ENCODE measurements at places on chromosomes 13 and 19. TPM values are rescaled to one million over a fixed set of nuclear protein-coding genes. Genes with fewer than 3 reads are reported as not detected.
A peak's percentile ranks its signal among the peaks of the same experiment; 100 is the strongest.

DNA sequence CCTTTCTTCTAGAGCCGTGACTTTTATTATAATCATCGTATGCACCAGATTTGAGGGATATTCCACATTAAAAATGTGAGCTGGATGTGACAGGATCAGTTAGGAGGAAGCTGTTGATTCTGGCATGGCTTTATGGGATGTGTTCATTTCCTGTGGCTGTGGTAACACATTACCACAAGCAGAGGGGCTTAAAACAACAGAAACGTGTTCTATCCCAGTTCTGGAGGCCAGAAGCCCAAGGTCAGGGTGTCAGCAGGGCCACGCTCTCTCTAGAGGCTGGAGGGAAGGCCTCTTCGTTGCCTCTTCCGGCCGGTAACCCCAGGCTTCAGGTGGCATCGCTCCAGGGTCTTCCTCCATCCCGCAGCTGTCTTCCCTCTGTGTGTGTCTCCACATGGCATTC, 14.5 kb downstream of the MED25 start:
- no peak overlapping the region for H3K27ac ChIP-seq
- no peaks in the 10 kb centered on the region for H3K4me1 ChIP-seq
- peaks cover 51% of the 10 kb centered on the region for H3K36me3 ChIP-seq
- H3K4me3 ChIP-seq, result no peak overlapping the region
- no peak for DNase-seq
- H3K27me3 ChIP-seq, result no peaks in the 10 kb centered on the region

GRCh38 chr13:110512198-110512740, 49.3 kb downstream of the RAB20 start:
- H3K27me3 ChIP-seq, result no peaks in the 10 kb centered on the region
- DNase-seq, result no peak
- H3K27ac ChIP-seq, result no peak overlapping the region
- no peak overlapping the region for H3K4me3 ChIP-seq

The BLVRB gene
- 118 TPM for total RNA-seq

The TMC4 gene
- total RNA-seq, result 166 TPM

DNA sequence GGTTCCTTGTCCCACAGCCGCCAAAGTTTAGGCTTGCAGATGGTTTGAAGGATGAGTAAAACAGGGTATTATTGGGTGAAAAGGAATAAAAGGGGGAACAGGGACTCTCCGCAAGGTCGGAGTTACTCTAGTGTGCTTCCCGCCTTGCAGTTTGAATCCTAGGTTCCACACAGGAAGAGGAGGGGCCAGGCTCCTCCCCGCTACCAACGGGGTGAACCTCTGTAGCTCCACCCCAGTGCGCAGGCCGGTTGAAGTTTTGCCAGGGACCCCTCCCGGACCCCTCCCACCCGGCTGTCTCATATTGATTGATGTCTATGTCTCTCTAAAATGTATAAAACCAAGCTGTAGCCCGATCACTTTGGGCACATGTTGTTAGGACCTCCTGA, 11.6 kb upstream of the GTF2F2 start:
- H3K4me3 ChIP-seq, result no peak overlapping the region
- no peak for DNase-seq
- no peaks in the 10 kb centered on the region for H3K36me3 ChIP-seq
- H3K27ac ChIP-seq, result no peak overlapping the region
- no peaks in the 10 kb centered on the region for H3K27me3 ChIP-seq

DNA sequence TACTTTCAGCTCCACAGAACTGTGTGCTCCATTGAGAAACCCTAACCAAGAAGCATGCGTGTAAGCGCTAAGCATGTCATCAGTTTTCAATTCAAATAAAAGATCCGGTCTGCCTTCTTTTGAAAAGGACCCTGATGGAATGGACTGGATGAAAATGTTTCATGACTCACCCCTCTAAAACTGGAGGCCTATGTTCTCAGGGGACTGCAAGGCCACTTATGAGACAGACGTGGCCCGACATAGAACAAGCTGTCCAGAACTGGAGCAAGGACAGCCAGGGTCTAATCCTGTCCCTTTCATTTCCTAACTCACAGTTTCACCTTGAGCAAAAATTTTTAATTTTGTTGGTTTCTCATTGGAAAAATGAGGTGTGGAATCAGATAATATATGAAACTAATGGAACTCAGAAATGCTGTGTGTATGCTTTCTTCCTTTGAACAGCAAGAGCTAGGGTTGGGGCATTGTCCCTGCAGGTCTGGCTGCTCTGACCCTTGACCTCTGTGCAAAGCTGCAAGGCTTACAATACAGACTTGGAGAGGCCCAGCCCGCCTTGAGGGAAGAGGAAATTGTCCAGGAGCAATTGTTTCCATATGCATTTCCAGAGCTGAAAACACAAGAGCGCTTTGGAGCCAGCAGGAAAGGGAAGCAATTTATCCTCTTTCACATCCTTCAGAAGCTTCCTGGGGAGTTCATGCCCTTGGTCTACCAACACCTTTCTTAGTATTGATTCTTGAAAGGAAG, 553.4 kb upstream of the KLF12 start:
- H3K27ac ChIP-seq, result no peak overlapping the region
- no peaks in the 10 kb centered on the region for H3K36me3 ChIP-seq
- H3K4me1 ChIP-seq, result no peaks in the 10 kb centered on the region

GRCh38 chr13:77548095-77548494, 12.6 kb downstream of the SCEL start:
- no peak overlapping the region for H3K4me3 ChIP-seq
- no peak for DNase-seq
- H3K36me3 ChIP-seq, result no peaks in the 10 kb centered on the region
- H3K27ac ChIP-seq, result no peak overlapping the region

DNA sequence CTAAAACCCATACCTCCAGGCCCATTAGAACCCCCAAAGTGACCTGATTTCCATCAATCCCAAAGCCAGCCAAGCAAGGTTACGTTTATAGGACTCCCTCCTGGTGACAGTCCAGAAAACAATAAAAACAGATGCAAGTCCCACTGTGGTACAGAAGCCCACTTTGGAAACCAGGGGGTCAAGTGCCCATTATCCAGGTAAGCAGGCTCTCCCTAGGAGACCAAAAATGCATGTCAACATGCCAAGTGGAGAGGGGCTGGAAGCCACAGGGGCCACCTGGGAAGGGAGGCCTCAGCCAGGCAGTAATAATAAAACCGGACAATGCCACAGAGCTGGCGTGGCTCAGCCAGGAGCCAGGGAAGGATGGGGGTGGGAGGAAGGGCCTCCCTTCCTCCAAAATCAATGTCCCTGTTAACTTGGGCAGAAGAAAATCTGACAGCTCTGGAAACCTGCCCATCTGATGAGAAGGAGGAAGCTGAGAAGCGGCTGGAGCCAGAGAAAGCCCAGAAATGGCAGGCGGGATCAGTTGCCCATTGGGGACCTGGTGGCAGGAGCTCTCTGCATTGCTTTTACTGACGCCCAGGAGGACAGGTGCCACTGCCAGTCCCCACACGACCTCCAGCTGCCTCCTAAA, 160.4 kb downstream of the ZIC5 start:
- H3K4me3 ChIP-seq, result no peak overlapping the region
- peaks cover 9% of the 10 kb centered on the region for H3K4me1 ChIP-seq
- H3K27me3 ChIP-seq, result no peaks in the 10 kb centered on the region
- no peaks in the 10 kb centered on the region for H3K36me3 ChIP-seq

The CABP5 gene
- total RNA-seq, result not detected

The CCDC97 gene
- total RNA-seq, result 48.0 TPM

The CADM4 gene
- 14.5 TPM for total RNA-seq

- no peaks in the 10 kb centered on the region for H3K27me3 ChIP-seq
- H3K36me3 ChIP-seq, result no peaks in the 10 kb centered on the region
- H3K4me3 ChIP-seq, result no peak overlapping the region
- no peaks in the 10 kb centered on the region for H3K4me1 ChIP-seq
- H3K27ac ChIP-seq, result no peak overlapping the region
These were observed 111.4 kb upstream of the USP29 start for GRCh38 chr19:57008432-57008831.

GRCh38 chr13:82147526-82147925, 1734.7 kb downstream of the SLITRK1 start:
- no peaks in the 10 kb centered on the region for H3K4me1 ChIP-seq
- no peaks in the 10 kb centered on the region for H3K27me3 ChIP-seq
- H3K27ac ChIP-seq, result no peak overlapping the region
- no peaks in the 10 kb centered on the region for H3K36me3 ChIP-seq
- no peak for DNase-seq

DNA sequence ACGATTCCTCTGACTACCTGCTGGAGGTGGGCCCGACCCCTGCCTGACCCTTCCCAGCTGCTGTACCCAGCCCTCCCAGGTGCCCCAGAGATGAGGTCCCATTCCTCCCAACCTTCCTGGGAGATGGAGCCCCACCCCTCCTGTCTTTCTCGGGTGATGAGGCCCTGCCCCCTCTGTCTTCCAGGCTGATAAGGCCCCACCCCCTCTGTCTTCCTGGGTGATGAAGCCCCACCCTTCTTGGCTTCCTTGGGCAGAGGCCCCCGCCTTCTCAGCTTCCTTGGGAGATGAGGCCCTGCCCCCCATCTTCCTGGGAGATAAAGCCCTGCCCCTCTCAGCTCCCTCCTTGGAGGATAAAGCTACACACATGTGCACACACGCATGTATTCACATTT, 47.9 kb downstream of the CERS4 start:
- H3K27ac ChIP-seq, result no peak overlapping the region
- no peaks in the 10 kb centered on the region for H3K4me1 ChIP-seq

DNA sequence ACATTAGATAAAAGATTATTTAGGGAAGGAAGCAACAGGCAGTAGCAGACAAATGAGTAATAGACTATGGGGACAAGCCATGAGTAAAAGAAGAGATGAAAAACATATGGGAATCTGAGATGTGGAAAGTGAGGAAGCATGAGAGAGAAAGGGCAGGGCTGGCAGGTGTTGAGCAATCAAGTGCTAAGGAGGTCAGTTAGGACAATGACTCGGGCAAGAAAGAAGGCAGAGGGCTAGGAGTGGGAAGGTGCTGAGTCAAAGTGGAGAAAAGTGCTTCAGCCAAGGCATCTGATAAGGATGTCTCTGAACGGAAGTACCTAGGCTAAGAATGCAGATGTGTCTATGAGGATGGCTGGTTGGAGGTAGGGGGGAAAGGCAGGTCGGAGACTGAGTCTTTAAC, 291.9 kb upstream of the HTR2A start:
- DNase-seq, result no peak
- no peaks in the 10 kb centered on the region for H3K36me3 ChIP-seq
- no peaks in the 10 kb centered on the region for H3K27me3 ChIP-seq
- H3K4me3 ChIP-seq, result no peak overlapping the region

DNA sequence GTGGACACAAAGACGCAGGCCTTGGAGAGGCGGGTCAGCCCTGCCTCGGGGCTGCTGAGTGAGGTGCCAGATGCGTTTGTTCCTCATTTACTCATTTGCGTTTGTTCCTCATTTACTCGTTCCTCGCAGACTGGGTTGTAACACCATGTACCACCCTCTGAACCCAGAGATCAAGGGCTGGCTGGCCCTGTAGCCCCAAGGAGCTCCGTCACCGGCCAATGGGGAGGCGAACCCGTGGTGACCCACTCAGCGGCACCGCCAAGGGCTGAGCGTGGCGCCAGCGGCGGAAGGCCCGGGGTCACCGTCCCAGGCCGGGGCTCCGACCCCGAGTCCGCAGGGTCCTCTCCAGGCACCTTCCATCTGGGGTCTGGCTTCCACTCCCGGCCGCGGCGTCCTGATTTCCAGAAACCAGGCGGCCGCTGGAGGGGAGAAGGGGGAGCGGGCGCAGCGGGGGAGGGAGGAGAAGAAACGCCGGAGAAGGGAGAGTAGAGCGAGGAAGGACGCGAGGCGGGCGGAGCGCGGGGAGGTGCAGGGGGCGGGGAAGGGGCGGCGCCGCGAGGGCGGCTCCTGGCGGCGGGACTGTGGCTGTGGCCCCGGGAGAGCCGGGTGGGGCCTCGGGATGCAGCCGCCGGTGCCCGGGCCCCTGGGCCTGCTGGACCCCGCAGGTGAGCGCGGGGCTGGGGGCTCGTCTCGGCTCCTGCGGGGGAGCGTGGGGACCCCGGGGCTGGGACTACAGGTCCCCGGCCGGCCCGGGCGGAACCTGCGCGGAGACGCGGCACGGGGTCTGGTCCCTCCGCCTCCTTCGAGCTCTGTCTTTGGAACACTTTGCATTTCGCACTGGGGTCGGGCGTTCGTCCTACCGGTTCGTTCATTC, at the start of gene TMEM255B:
Gene TMEM255B (plus strand): TSS at position 576 of the 874 bp plus-strand sequence. CDS start 44 bp downstream, at position 620.
- H3K27me3 ChIP-seq, result peaks cover 37% of the 10 kb centered on the region
- H3K36me3 ChIP-seq, result no peaks in the 10 kb centered on the region
- peak within 1 kb of the TSS; percentile 33 for H3K27ac ChIP-seq
- H3K4me1 ChIP-seq, result peaks cover 8% of the 10 kb centered on the region
- peak; percentile 39 for DNase-seq
- peak within 1 kb of the TSS; percentile 76 for H3K4me3 ChIP-seq

DNA sequence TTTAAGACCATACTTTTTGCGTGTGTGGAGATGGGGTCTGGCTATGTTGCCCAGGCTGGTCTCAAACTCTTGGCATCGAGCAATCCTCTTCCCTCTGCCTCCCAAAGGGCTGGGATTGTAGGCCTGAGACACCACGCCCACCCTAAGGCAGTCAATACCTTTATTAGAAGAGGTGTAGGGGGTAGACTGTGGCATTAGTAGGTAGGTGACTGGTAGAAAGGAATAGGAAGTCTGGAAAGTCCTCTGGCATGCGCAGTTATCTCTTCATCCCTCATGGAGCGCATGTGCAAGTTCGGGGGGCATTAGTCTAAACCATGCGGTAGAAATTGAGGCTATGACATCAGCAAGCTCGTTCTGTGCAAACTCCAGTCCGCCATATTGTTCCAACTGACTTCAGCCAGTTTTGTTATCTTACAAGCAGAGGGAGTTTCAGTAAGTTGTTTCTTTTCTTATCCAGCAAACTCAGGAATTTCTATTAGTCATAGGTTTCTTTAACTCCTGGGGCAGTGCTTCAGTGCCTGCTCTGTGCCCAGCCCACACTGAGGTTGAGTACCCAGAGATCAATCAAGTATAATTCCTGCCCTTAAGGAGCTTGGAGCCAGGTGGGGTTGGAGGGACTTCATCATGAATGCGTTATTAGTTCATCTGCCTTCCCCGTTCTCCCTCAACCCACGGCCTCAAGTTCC, 7.3 kb upstream of the RANBP3 start:
- H3K4me1 ChIP-seq, result no peaks in the 10 kb centered on the region
- no peak overlapping the region for H3K4me3 ChIP-seq
- no peak for DNase-seq
- H3K27me3 ChIP-seq, result no peaks in the 10 kb centered on the region

The PCP2 gene
- not detected for total RNA-seq

DNA sequence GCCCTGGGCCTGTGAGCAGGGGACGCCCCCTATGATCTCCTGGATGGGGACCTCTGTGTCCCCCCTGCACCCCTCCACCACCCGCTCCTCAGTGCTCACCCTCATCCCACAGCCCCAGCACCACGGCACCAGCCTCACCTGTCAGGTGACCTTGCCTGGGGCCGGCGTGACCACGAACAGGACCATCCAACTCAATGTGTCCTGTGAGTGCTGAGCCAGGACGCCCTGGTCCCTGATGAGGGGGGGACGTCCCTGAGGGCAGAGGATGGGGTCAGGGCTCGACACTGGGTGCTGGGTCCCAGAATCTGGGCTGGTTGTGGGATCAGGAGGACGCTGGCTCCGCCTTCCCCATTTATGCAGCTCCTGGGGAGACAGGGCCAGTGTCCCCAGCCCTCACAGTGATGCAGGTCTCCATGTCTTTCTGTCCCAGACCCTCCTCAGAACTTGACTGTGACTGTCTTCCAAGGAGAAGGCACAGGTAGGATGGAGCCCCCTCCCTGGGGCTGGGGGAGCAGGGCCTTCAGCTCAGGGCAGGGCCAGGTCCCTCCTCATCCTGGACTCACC, 2.5 kb downstream of the SIGLEC7 start:
- no peak overlapping the region for H3K27ac ChIP-seq
- peaks cover 96% of the 10 kb centered on the region for H3K27me3 ChIP-seq
- H3K4me1 ChIP-seq, result no peaks in the 10 kb centered on the region
- no peak for DNase-seq
- no peak overlapping the region for H3K4me3 ChIP-seq

- H3K27ac ChIP-seq, result no peak overlapping the region
- no peak overlapping the region for H3K4me3 ChIP-seq
- peaks cover 35% of the 10 kb centered on the region for H3K4me1 ChIP-seq
- no peak for DNase-seq
These were observed 177.3 kb upstream of the SERP2 start for GRCh38 chr13:44196196-44196751.
